ENCODE measurements at places on chromosomes 16 and 17. TPM values are rescaled to one million over a fixed set of nuclear protein-coding genes. Genes with fewer than 3 reads are reported as not detected.
A peak's percentile ranks its signal among the peaks of the same experiment; 100 is the strongest.

The CEP112 gene
- 8.6 TPM for total RNA-seq

GRCh38 chr17:21375162-21375560 is 996 bp upstream of the KCNJ12 start:
- DNase-seq, result no peak
- H3K36me3 ChIP-seq, result no peaks in the 10 kb centered on the region
- H3K4me1 ChIP-seq, result no peaks in the 10 kb centered on the region
- peaks cover 11% of the 10 kb centered on the region for H3K27me3 ChIP-seq
- H3K4me3 ChIP-seq, result peak overlapping the region; percentile 36
- no peak overlapping the region for H3K27ac ChIP-seq

DNA sequence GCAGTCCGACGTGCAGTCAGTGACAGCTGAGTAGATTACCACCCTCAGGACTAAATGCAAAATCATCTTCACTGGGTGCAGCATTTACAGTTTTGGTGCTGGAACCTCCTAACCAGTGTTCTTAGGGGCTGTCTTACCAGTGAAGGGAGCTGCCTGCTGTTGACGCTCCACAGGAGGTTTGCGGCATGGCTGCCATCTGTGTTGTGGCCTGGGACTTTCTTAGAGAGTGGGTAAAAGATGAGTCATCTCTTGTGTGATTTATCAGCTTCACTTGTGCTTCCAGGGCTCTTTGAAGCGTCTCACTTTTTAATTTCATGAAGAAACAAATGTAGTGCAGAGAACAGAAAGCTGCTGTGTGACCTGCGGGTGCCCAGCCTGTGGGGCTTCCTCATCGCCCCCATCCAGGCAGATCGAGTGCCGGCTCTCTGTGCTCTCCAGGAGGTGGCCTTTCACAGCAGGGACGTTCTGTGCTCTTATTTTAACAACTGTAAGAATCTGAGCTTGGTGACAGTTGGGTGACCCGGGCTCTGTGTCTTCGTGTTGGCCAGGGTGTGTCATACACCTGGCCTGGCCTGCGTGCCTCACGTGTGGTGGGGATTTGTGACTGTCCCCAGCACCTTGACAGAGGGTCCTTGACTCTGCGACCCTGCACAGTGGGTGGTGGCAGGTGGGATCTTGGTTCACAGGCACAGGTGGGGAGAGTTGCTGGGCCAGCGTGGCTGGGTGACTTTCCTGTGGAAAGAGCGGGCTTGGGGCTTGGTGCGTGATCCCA is 24.3 kb upstream of the ZNF750 start:
- H3K36me3 ChIP-seq, result no peaks in the 10 kb centered on the region
- H3K4me1 ChIP-seq, result peaks cover 75% of the 10 kb centered on the region
- H3K27me3 ChIP-seq, result no peaks in the 10 kb centered on the region
- H3K4me3 ChIP-seq, result peak overlapping the region; percentile 90

The IL17C gene
- total RNA-seq, result 0.41 TPM

DNA sequence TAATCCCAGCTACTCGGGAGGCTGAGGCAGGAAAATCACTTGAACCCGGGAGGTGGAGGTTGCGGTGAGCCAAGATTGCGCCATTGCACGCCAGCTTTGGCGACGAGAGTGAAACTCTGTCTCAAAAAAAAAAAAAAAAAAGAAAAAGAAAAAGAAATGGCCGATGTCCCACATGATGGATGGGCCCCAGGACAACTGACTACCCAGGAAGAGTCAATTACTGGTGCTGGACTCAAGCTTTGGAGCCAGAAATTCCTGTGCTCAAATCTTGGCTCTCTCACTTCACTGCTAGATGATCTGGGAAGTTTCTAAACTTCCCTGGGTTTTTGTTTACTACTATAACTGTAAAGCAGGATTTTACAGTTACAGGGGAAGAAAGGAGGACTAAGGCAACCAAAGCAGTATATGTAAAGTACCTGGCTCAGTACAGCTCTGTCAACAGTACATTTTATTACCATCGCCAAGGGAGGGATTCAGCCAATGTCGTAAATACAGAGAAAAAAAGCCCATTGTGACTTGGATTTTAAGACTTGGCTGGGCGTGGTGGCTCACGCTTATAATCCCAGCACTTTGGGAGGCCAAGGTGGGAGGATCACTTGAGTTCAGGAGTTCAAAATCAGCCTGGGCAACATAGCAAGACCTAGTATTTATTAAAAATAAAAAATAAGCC is 11.9 kb downstream of the C16orf86 start:
- H3K4me3 ChIP-seq, result no peak overlapping the region
- no peaks in the 10 kb centered on the region for H3K36me3 ChIP-seq
- no peaks in the 10 kb centered on the region for H3K27me3 ChIP-seq
- H3K27ac ChIP-seq, result no peak overlapping the region
- H3K4me1 ChIP-seq, result no peaks in the 10 kb centered on the region
- no peak for DNase-seq

DNA sequence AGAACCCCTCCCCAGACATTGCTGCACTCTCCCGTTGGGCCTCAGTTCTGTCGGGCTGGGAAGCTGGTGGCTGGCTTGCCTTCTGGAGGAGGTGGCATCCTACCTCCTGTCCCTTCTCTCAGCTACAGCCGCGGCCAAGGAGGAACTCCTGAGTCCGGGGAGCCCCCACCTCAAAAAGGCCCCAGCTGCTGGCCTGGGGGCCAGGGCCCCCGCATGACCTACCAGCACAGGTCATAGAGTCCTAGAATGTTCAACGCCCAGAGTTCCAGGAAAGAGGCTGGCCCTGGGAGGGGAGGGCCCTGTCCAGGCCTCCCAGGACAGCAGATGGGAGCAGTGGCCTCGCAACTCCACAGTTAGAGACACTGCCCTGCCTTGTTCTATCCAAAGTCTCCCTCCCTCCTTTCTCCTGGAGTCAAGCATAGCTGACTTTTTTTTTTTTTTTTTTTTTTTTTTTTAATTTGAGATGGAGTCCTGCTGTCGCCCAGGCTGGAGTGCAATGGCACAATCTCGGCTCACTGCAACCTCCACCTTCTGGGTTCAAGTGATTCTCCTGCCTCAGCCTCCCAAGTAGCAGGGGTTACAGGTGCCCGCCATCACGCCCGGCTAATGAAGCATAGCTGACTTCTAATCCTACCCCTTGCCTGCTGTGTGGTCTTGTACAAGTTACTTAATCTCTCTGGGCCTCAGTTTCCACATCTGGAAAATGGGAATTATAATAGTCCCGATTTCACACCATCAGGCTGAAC is 7.1 kb downstream of the CARHSP1 start:
- no peaks in the 10 kb centered on the region for H3K27me3 ChIP-seq
- no peak for DNase-seq
- no peak overlapping the region for H3K4me3 ChIP-seq
- peak overlapping the region; percentile 71 for H3K27ac ChIP-seq

DNA sequence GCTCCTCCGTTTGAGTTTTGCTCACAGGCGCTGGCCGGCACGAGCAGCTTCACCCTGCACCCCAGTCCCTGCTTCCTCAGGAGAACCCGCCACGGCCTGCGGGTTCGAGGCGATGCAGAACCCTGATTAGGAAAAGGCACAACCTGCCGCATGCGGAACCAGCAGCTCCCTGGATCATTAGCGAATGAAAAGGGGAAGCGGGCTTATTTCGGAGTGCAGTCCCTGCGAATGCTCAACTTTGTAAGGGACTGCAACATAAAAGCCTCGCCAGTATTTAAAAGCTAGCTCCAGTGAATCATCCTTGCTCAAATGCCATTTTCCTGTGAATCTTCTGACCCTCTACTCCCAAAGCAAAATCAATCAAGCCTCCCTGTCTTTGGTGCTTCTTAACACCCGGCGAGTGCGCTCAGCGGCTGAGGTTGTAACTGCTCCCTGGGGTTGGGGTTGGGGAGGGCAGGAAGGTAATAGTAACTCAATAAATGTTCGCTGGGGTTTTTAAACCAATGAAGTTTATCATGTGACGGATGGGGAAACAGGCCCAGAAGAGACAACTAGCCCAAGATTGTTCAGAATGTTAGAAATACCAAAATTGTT is 678 bp upstream of the AKAP10 start:
- peak overlapping the region; percentile 92 for H3K27ac ChIP-seq
- H3K4me1 ChIP-seq, result peaks cover 43% of the 10 kb centered on the region

- H3K36me3 ChIP-seq, result peaks cover 25% of the 10 kb centered on the region
- peaks cover 14% of the 10 kb centered on the region for H3K4me1 ChIP-seq
- no peaks in the 10 kb centered on the region for H3K27me3 ChIP-seq
- no peak for DNase-seq
- H3K27ac ChIP-seq, result no peak overlapping the region
These were observed 8.5 kb downstream of the UBN1 start for GRCh38 chr16:4855804-4856203.

GRCh38 chr16:52436339-52437276 is 110.3 kb downstream of the TOX3 start:
- H3K4me1 ChIP-seq, result no peaks in the 10 kb centered on the region
- no peak overlapping the region for H3K27ac ChIP-seq
- H3K27me3 ChIP-seq, result no peaks in the 10 kb centered on the region
- no peak overlapping the region for H3K4me3 ChIP-seq

GRCh38 chr16:49181791-49182518 is 99.7 kb downstream of the CBLN1 start:
- no peak for DNase-seq
- H3K27me3 ChIP-seq, result no peaks in the 10 kb centered on the region
- H3K36me3 ChIP-seq, result no peaks in the 10 kb centered on the region
- no peaks in the 10 kb centered on the region for H3K4me1 ChIP-seq

The MIS12 gene
- total RNA-seq, result 38.6 TPM

GRCh38 chr16:79411357-79411756 is 189.2 kb downstream of the MAF start:
- peaks cover 34% of the 10 kb centered on the region for H3K4me1 ChIP-seq
- H3K27me3 ChIP-seq, result peaks cover 12% of the 10 kb centered on the region
- peak overlapping the region; percentile 80 for H3K27ac ChIP-seq
- DNase-seq, result peak; percentile 12
- H3K4me3 ChIP-seq, result peak overlapping the region; percentile 27
- H3K36me3 ChIP-seq, result no peaks in the 10 kb centered on the region

The CYB5B gene
- 197 TPM for total RNA-seq
